ENCODE measurements at places on chromosomes 7 and 10.

GRCh38 chr7:7201578-7202374, 19.4 kb downstream of the C1GALT1 start:
- DNase-seq = peak; percentile 17

- no peak for DNase-seq
Measured at GRCh38 chr10:5540080-5540479, 15.3 kb downstream of the CALML3 start.

GRCh38 chr10:90197766-90198165, 496.4 kb downstream of the KIF20B start:
- DNase-seq = no peak

GRCh38 chr10:1206101-1206500, 149.9 kb downstream of the WDR37 start:
- DNase-seq = no peak

DNA sequence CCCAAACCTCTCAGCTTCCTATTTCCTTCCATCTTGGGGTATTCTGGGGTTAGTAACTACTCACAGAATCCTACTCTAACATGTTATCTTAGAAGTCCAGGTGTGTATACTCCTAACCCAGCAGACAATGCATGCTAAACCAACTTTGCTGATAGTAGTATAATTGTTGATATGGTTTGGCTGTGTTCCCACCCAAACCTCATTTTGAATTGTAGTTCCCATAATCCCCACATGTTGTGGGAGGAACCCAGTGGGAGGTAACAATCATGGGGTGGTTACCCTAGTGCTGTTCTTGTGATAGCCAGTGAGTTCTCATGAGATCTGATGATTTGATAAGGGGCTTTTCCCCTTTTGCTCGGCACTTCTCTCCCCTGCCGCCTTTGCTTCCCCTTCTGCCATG, 135.1 kb downstream of the CHRM2 start:
- DNase-seq = no peak

DNA sequence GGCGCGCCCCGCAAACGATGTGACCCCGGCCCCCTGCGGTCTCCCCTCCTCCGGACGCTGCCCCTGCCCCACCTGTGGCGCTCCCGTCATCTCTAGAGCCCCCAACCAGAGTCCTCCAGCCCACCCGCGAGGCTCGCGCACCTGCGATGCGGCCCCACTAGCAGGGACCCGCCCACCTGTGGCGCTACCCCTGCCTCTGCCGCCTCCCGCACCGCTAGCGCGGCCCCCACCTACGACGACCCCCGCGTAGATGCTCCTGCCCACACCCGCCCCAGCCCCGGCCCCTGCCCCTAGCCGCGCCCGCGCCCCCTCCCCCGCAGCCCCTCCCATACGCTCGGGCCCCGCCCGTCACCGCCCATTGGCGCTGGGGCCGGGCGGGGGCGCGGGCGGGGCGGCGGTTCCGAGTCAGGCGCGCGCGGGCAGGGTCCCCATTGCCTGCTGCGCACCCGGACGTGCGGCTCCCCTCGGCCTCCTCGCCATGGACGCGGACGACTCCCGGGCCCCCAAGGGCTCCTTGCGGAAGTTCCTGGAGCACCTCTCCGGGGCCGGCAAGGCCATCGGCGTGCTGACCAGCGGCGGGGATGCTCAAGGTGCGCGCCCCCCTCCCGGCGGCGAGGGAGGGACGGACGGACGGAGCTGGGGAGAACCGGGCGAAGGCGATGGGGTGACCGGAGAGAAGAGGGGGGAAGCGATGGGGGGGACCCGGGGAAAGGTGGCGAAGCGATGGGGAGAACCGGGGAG, at the start of gene PFKP:
Gene PFKP, plus strand, starts transcription at position 431 of the 741 bp plus-strand sequence. Its CDS starts 48 bp downstream, at position 479.
- peak; percentile 23 for DNase-seq

DNA sequence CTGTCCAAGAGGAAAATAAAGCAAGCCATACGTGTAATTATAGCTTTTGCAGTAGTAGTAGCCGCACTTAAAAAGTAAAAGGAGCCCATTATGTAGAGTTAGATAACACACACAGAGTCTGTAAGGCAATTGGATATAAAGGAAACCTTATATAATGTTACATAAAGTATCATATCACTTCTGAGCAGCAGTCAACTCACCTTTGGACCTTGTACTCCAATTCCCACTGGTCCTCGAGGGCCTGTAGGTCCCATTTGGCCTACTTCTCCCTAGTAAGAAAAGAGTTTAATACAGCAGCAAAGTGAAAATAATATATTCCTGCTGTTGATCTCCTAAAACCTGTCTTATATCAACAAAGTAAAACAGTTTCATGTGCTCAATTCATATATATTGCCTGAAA, 83.6 kb downstream of the COL28A1 start:
- no peak for DNase-seq

DNA sequence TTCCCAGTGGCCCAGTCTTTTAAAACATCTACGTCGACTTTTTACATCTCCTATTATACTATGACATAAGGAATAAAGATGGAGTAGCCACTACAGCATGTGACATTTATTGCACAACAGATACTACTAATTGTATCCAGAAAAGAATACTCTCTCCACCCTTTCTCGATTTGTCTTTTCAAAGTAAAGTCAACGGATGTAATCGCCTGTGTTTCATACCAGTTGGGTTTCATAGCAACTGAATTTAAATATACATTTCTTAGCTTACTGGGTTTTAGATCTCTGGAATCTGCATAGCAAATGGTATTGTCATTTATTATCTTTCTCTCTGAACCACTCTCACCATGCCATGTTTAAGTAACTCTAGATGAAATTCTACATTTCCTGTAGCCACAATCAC, 86.4 kb upstream of the TRIL start:
- DNase-seq = no peak

GRCh38 chr10:69414036-69415018, 2.4 kb downstream of the TACR2 start:
- DNase-seq = no peak

DNA sequence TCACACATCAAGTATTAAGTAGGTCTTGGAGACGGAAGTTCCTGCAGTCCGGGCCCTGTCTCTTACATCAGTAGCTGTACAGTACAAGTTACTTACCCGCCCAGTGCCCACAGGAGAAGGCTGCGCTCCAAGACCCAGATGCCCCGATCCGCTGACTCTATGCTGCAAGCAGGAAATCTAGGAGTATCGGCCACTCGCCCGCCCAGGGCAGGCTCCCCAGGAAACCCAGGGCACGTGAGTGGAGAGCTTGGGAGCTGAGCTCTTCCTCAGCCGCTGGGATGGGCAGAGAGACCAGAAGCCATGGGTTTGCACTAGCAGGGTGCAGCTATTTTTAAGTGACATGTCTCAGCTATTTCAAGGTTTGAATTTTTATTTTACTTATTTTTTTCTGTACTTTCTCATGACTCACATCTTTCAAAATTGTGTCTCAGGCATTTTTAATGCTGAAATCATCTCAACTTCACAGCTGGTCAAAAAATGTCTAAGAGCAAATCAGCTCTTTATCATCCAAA, 1.9 kb upstream of the GPER1 start:
- no peak for DNase-seq

DNA sequence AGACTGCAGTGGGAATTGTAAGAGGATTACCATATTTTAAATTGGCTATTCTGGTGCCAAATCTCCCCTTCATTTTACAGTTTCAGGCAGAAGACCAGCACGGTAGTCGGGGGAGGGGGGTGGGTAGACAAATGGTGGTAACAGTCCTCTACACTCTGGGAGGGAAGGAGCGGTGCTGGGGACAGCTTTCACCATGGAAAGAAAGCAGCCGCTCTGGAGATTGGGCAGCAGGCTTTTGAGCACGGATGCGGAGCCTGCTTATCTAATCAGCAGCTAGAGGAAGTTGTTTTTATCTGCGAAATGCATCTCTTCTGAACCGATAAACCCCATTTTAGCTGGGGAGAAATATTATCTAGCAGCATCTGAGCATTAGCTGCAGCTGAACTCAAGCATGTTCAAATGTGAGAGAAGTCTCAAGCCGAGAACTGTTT, 28.7 kb downstream of the IKZF1 start:
- DNase-seq = no peak

DNA sequence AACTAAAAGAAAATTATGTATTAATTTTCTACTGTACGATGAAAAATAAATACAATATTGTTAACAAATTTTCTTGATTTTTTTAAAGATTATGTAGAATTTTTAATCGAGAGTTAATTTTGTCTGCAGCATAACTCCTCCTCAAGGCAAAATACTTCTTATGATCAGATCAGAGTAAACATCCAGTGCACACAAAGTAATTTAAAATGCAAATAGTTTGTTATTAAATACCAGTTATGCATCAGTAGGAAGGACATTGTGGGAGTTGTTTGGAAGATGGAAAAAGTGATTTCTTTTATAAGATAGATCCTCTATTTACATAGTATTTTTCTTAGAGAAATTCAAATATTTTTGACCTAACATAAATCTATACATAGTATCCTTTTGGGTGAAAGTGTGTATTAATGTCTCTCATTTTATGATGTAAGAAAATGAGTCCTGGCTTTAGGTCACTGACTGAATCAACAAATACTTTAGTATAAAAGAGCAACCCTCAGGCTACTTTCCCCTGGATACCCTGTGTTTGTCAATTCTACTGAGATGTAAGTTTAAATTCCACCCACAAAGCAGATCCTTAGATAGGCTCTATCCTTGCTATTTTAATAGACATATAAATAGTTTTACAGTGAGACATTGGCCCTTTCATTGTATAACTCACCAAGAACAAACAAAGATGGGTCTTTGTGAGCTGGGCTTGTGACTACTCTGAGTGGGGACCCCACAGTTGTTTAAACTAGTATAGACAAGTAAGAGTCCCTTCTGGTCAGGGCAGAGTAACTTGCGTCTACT, 1133.7 kb downstream of the GATA3 start:
- no peak for DNase-seq

DNA sequence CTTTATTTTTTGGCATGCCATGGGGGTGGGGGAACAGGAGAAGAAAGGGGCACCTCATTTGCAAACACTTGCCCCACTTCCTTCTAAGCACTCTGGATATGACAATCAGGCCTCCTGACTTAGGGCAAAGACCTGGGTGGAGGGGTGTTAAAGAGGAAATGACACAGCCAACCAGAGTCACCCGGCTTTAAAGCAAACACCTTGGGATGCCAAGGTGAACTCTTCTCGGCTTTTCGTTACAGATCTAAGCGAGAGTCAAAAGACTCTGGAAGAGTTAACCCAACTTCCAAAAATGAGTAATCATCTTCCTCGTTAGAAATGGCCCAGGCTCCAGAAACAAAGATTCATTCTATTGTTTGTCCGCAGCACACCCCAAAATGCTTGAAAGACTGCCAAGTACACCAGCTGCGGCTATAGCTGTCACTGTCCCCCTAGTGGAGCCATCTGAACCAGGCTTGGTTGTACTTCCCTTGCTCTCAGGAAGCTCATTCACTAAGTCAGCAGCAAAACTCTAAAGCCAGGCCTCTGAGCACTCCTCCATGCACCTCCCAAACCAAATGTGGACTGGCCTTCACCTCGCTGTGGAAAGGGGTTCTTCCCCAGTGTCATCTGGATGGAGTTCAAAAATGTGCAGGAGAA, 24.8 kb downstream of the FAM53B start:
- DNase-seq = peak; percentile 45

GRCh38 chr7:139618482-139619366, 95.2 kb downstream of the CLEC2L start:
- peak; percentile 34 for DNase-seq

GRCh38 chr10:110036640-110037039, 28.9 kb downstream of the ADD3 start:
- DNase-seq = no peak

GRCh38 chr10:79179164-79179956, 110.6 kb downstream of the ZMIZ1 start:
- no peak for DNase-seq

GRCh38 chr7:1924258-1924817, 254.3 kb downstream of the ELFN1 start:
- no peak for DNase-seq

DNA sequence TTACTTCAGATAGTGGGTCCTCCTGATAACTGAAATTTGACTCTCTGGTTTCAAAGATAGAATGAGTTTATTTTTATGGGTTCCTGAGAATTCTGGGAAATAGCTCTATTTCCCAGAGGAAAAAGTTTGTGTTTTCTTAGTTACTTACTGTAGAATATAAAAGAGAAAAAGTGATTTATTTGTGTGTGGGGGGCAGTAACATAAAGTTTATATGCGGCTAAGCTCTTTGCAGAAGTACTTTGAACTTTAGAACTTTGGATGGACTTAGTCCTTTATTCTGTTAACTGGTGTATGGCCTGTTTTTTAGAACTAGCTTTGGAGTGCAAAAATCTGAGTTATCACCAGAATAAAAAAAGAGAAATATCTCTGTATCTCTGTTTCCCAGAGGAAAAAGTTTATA, 157.1 kb downstream of the BBS9 start:
- DNase-seq = no peak

- DNase-seq = no peak
Measured at GRCh38 chr7:26646336-26647048, 217.9 kb downstream of the SKAP2 start.

DNA sequence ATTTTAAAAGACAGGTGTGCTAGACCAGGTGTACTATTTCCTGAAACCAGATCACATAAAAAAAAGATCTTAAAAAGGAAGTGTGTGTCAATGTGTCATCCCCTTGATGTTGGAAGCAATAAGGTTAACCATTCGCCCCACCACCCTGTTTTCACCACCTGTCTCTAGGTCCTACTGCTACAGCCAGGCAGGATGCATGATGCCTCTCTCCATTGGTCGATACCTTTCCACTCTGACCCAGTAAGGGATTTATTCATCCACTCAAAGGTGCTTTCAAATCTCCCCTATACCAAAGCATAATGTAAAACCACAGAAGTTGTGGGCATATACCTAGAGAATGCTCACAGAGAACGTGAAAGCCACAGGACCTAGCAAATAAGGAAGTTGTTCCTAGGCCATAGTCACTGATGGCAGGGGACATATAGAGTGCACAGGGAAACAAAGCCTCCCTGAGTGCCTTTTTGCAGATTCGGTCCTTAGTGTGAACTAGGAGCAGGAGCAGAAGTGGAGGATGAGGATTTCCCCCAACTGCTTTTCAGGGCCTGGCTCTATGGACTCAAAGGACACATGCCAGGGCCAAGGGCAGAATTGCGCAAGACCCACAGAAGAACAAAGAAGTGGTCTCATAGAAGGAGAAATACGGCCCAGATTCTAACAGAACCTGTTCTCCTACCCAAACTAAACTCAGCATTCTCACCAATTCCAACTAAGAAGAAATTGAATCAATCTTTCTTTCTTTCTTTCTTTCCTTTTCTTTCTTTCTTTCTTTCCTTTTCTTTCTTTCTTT, 631.5 kb upstream of the NRP1 start:
- DNase-seq = no peak

DNA sequence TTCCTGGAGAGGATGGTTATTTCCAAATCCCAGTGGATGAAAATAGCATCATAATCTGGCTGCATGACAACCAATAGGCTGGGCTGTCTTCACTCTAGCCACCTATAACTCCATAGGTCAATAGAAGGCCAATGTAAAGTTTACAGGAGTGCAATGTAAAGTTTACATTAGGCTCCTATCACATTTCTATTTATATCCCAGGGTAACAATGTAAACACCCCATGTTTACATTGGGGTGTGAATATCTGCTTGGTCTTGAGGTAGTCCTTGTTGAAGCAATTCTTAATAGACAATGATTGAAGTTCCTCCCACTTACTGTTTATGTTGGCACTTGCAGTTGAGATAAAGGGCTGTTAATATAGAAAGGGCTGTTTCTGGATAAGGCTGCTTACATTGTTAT, 21.5 kb downstream of the CH25H start:
- DNase-seq = no peak

GRCh38 chr10:43939939-43940820, 291.5 kb upstream of the ZNF32 start:
- no peak for DNase-seq

Measured in stimulated activated CD4-positive, alpha-beta T cell treated with anti-CD3 and anti-CD28 coated beads, Interleukin-12 subunit alpha, Interleukin-12 subunit beta, amount 100 ng/mL, for 48 hours (primary cell).